ENCODE measurements at places on chromosomes 16 and 17.
A peak's percentile ranks its signal among the peaks of the same experiment; 100 is the strongest.

DNA sequence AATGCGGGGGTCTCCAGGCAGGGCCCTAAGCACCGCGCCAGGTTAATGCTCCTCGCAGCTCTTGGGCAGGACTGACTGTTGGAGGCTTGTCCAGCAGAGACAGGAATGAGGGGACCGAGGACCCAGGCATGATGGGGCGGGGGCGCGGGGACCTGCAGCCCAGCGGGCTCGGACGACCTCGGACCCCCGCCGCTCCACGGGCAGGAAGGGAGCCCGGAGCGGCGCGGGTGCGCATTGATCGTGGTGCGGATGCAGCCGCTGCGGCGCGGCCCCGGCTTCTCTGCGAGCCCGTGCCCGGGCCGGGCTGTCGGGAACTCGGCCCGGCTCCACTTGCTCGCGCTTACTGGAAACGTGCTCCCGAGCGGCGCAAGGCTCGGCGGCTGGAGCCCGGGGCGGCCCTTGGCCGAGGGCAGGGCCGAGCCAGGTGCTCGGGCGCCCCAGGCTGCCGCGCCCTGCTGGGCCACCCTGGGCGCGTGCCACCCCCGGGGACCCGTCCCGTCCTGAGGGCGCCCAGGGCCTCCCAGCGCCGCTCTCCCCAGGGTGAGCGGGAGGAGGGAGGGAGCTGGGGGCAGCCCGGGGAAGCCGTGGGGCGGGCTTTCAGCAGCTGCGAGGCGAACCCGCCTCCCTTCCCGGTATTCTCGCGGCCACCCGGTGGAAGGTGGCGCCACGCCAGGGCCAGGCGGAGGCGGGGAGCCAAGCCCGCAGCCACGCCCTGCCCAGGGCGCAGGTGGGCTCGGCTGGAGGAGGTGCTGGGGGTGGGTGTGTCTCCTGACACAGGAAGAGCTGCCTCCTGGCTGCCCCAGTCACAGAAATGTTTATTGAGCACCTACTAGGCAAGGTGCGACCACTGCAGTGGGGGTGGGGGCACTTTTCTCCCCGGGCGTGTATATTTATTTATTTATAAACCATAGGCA, 45.9 kb downstream of the SOCS3 start:
- DNase-seq: peak; percentile 49

DNA sequence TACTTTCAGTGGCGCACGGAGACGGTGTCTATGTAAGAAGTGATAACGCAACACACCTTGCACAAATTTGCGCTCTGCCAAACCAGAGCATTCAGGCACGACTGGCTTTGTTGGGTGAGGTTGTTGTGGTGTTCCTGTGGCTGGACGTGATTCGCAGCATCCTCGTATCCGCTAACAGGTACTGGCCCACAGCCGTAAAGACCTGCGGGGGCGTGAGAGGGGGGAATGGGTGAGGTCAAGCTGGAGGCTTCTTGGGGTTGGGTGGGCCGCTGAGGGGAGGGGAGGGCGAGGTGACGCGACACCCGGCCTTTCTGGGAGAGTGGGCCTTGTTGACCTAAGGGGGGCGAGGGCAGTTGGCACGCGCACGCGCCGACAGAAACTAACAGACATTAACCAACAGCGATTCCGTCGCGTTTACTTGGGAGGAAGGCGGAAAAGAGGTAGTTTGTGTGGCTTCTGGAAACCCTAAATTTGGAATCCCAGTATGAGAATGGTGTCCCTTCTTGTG, 510.9 kb downstream of the KCNJ18 start:
- DNase-seq: no peak

DNA sequence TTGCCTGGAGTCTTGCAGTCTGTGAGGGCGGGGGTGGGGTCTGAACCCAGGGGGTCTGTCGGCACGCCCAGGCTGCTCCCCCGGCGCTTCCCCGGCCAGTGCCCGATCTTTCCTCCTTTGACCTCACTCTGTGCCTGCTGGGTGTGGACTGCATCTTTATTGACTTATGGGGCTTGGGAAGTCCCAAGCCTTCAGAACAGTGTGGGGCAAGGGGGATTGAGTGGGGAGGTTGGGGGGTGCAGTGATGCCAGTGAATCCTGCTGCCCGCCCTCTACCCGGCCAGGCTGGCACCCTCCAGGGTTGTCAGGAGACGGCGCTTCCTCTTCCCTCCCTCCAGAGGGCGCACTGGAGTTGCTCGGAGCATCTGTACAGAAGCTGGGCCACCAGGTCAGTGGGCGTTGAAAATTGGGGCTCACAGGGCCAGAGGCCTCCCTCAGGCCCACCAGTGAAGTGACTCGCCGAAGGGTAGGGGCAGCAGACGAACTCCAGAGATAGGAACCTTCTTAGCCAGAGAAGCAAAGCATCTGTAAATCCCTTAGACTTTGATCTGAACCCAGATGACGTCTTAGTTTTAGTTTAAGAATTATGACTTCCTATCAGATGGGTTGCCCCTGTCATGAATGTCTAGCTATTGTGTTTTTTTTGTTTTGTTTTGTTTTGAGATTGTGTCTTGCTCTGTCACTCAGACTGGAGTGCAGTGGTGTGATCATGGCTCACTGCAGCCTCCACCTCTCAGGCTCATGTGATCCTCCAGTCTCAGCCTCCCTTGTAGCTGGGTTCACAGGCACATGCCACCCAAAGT, 184.8 kb upstream of the CIBAR2 start:
- DNase-seq: no peak

- DNase-seq: no peak
Measured at GRCh38 chr17:74130276-74130675, 73.2 kb upstream of the RPL38 start.

GRCh38 chr17:38403491-38403890, 24.8 kb upstream of the ARHGAP23 start:
- DNase-seq: no peak

DNA sequence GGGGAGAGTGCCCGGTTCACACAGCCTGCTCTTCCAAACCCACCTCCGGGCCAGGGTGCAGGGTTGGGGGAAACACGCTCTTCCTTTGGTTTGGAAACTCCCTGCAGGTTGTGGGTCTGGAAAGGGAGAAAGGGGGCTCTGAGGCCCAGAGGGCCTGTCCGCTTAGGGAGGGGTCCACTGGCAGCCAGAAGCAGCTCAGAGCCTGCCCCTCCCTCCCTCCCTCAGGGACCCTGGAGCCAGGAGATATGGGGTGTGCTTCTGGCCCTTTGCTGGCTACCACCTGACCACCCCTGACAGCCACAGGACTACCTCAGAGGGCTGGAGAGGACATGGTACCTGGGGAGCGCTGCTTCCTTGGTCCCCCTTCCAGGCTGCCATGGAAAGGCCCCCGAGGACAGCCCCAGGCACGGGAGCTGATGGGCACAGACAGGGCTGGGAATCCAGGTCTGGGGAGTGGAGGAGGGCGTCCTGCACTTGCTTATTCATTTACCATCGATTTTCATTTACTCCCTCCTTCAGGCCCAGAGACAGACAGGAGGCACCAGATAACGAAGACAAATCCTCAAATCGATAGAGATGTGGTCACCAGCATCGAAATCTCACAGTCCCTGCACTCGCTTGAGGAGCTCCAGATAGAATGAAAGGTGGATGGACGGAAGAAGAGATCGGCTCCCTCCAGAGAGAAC, 48.4 kb upstream of the DOC2B start:
- DNase-seq: no peak

DNA sequence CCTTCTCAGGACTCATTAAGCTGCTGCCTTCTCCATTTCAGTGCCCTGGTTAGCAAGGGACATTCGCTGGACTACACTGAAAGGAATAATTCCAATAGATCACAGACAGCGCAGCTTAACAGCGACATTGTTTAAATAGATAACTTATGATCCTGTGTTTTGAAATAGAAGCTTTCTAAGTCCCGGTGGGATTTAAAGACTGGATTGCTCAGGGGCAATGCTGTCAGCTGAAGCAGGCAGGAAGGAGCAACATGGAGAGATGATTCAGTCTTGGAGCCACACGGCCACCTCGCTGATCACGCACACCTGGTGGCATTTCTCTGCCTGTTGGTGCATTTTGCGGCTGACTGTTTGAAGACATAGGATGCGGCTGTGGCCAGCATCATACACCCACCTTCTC, 292.0 kb downstream of the FOXL1 start:
- no peak for DNase-seq

- DNase-seq: no peak
Measured at GRCh38 chr17:69578385-69578936, 164.0 kb downstream of the MAP2K6 start.

GRCh38 chr16:18003033-18003432, 333.5 kb downstream of the NPIPA8 start:
- DNase-seq: no peak

DNA sequence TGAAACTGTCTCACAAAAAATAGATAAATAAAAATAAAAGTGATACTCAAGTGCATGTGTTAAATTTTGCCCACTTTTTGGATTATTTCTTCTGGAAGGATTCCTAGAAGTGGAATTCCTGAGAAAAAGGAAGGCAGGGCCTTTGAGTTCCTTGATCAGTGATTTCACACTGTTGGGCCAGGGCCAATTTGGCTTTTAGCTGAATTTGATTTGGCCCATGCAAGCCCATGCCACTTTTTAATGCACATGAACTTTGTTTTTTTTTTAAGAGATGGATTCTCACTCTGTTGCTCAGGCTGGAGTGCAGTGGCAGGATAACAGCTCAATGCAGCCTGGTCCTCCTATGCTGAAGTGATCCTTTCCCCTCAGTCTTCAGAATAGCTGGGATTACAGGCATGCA, 96.3 kb downstream of the TNFRSF13B start:
- DNase-seq: no peak

GRCh38 chr17:73342050-73342522, 30.3 kb upstream of the CDC42EP4 start:
- DNase-seq: peak; percentile 78

GRCh38 chr17:79417476-79417988, 193.3 kb downstream of the RBFOX3 start:
- no peak for DNase-seq

DNA sequence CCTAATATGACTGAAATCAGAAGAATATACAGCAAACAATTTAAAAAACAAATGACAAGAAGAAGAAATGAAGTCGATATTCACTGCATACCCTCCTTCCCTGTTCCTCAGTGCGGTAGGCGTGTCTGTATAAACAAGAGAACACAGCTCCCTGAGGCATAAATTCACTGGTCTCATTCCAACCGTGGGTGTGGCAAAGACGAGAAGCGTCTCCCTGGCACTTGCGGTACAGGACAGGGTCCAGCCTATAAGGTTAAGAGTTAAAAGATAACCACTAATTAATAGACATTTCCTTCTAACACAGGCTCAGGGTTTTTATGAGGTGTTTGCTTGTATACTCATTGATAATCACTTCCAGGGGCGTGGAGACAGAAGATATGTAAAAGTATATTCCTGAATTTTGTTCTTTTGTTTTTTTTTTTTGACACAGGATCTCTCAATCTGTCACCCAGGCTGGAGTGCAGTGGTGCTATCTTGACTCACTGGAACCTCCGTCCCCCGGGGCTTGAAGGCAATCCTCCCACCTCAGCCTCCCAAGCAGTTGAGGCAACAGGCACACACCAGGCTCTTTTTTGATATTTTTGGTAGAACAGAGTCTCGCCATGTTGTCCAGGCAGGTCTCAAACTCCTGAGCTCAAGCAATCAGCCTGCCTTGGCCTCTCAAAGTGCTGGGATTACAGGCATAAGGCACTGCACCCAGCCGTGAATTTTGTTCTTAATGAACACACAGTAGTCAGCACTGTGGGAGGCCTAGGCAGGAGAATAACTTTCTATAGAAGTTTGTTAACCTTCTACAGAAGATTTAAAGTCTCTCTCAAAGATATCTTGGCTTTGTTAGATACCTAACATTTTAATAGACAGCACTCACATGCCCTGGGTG, 59.1 kb upstream of the CLEC18B start:
- DNase-seq: no peak

DNA sequence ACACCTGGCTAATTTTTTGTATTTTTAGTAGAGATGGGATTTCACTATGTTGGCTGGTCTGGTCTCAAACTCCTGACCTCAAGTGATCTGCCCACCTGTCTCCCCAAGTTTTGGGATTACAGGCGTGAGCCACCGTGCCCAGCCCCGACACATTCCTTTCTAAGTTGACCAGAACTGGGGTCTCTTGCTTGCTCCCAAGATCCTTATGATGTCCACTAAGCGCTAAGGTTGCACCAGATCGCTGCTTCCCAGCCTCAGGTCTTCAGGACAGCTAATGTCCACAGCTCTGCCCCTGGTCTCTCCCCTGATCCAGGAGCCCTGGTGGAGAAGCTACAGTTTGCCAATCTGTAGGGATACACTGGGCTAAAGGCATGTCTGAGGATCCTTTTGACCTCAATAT, 29.5 kb downstream of the NSMCE1 start:
- no peak for DNase-seq

DNA sequence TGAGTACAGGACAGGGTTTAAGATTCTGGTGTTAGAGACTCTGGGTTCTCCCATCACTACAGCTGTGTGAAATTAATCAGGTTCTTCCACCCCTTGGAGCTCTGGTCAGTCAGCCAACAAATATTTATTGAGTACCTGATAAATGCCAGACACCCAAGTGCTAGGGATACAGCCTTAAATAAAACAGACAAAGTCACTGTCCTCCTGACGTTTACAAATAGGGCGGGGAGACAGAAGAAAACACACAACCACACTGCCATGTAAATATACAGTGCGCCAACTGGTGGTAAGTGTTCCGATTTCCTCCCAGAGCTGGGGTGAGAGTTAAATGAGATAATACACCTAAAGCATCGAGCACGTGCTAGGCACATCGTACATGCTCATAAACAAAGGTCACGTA, 121.0 kb downstream of the COPRS start:
- no peak for DNase-seq

DNA sequence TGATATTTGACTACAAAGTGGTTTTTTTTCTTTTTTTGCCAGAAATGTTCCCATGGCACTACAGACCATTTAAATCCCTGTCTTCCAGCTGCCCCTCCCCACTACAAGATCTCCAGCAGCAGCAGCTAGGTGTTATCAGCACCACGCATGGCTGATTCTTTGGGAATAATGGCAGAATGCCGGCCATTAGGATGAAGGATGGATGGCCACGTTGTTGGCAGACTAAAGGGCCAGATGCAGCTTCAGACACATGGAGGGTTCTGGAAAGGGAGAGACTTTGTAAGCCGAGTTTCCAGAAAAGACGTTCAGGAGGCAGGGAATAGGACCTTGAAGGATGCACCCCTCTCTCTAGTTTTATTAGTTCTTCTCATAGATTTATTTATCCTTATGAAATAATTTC, 10.3 kb upstream of the MED9 start:
- no peak for DNase-seq

GRCh38 chr17:80364091-80364691, 50.8 kb upstream of the ENDOV start:
- DNase-seq: no peak

- no peak for DNase-seq
Measured at GRCh38 chr17:31431098-31431851, 39.8 kb downstream of the RAB11FIP4 start.

All from NT2/D1 (cell line).